ENCODE measurements at places on chromosomes 11 and 22. TPM values are rescaled to one million over a fixed set of nuclear protein-coding genes. Genes with fewer than 3 reads are reported as not detected.

GRCh38 chr11:69344570-69345145 is 50.7 kb downstream of the MYEOV start:
- no peak overlapping the region for H3K27ac ChIP-seq
- no peaks in the 10 kb centered on the region for H3K4me1 ChIP-seq
- peaks cover 1% of the 10 kb centered on the region for H3K36me3 ChIP-seq
- no peak overlapping the region for H3K4me3 ChIP-seq
- DNase-seq, result no peak

- no peaks in the 10 kb centered on the region for H3K36me3 ChIP-seq
- DNase-seq, result no peak
- peaks cover 15% of the 10 kb centered on the region for H3K27me3 ChIP-seq
- H3K4me1 ChIP-seq, result no peaks in the 10 kb centered on the region
Measured at GRCh38 chr22:26318975-26319374, 110.1 kb upstream of the ASPHD2 start.

HSPB2 gene
- not detected for total RNA-seq

GRCh38 chr11:126772267-126772666 is 228.3 kb downstream of the KIRREL3 start:
- no peaks in the 10 kb centered on the region for H3K36me3 ChIP-seq
- H3K4me1 ChIP-seq, result no peaks in the 10 kb centered on the region
- H3K27me3 ChIP-seq, result no peaks in the 10 kb centered on the region
- H3K4me3 ChIP-seq, result no peak overlapping the region

ELF5 gene
- total RNA-seq, result not detected

DNA sequence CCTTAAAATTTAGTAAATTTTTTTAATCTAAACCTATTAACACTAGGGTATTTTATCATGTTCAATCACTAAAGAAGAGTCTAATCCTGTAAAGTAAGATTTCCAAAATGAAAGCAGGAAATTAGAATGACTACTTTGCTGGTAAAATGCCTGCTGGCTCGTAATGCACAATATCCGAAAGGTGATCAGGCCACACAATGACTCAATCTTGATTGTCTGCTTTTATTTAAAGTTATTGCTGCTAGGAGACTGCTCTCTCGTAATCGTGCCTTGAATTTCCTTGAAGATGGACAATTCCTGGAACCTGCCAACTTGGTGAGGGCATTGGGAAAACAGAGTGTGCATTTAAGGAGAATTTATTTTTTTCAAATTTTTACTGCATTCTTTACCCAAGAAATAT is 1786.5 kb upstream of the RAG2 start:
- H3K27ac ChIP-seq, result no peak overlapping the region
- H3K4me1 ChIP-seq, result no peaks in the 10 kb centered on the region
- no peak overlapping the region for H3K4me3 ChIP-seq
- DNase-seq, result no peak
- no peaks in the 10 kb centered on the region for H3K36me3 ChIP-seq
- H3K27me3 ChIP-seq, result no peaks in the 10 kb centered on the region

FGF3 gene
- total RNA-seq, result not detected

GRCh38 chr11:120632579-120632978 is 121.0 kb downstream of the GRIK4 start:
- H3K27me3 ChIP-seq, result peaks cover 7% of the 10 kb centered on the region
- H3K27ac ChIP-seq, result no peak overlapping the region
- H3K4me1 ChIP-seq, result no peaks in the 10 kb centered on the region
- H3K4me3 ChIP-seq, result no peak overlapping the region
- no peaks in the 10 kb centered on the region for H3K36me3 ChIP-seq

ST14 gene
- 23.9 TPM for total RNA-seq

DNA sequence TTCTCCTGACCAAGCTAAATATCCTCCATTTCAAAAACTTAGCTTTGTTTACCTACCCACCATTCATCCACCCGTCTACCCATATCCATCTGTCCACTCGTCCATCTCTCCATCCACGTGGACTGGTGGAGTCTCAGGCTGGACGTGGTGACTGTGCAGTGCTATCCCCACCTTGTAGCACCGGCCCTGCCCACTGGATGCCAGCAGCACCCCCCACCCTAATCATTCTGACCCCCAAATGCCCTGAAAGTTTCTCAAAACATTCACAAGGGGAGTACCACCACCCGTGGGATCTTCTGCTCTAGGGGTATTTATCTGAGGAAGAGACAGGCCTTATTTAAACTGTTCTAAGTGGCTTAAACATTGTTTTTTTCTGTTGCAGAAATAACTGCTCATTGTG is 206.4 kb downstream of the TBC1D22A start:
- no peak overlapping the region for H3K4me3 ChIP-seq
- no peak for DNase-seq
- H3K36me3 ChIP-seq, result peaks cover 47% of the 10 kb centered on the region
- H3K27me3 ChIP-seq, result no peaks in the 10 kb centered on the region

GNAZ gene
- 9.3 TPM for total RNA-seq

DNA sequence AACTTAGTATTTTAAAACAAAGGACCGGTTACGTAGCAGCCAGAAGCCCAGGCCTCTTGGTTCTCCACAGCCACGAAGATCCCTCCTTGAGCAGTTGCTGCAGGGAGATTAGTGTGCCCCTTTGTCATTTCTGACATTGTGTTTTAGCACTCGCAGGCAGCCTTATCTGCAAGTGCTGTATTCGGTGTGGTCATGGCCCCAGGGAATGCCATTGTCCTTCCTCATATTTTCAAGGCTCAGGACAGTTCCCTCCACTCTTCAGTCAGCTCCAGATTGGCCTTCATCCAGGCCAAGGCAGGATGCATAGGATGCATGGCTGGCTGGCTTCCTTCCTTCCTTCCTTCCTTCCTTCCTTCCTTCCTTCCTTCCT is 88.5 kb downstream of the ZBTB16 start:
- H3K4me3 ChIP-seq, result no peak overlapping the region
- no peaks in the 10 kb centered on the region for H3K36me3 ChIP-seq
- H3K27me3 ChIP-seq, result peaks cover 2% of the 10 kb centered on the region
- peaks cover 34% of the 10 kb centered on the region for H3K4me1 ChIP-seq

PYGM gene
- total RNA-seq, result 4.8 TPM

DNA sequence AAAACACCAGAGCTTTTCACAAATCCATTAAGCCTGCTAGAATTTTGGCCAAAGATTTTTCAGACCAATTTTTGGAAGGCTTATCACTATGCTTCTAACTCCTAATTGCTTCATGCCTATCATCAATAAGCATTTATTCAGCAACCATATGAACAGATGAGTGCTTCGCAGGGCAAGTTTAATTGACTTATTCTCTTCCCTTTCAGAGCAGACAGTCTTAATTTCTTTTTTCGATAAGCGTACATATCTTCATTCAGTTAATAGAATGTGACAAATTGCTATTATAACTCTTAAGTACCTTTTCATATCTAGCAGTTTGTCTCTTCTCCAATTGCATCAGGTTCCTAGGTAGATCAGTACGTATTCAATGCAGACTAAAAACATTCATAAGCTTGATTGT is 298.4 kb upstream of the ANO5 start:
- H3K4me3 ChIP-seq, result no peak overlapping the region
- no peaks in the 10 kb centered on the region for H3K27me3 ChIP-seq
- H3K4me1 ChIP-seq, result no peaks in the 10 kb centered on the region

CNGA4 gene
- 0.22 TPM for total RNA-seq

DNA sequence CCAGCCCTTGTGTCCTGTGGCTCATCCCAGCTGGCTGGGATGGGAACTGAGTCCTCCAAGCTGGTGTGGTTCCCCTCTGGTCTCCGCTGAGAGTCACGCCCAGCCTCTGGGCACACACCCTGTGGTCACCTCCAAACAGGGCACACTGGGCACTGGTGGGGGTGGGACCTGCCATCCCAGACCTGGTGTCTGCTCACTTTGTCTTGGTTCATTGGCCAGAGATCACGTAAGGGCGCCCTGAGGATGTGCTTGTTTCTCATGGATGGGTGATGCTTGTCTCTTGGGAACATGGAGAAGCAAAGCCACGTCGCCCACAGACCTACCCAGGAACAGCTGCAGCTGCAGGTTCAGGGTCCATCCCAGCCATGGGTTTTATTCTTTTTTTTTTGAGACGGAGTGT is 43.1 kb downstream of the LRP5 start:
- no peak overlapping the region for H3K4me3 ChIP-seq
- no peak for DNase-seq
- no peak overlapping the region for H3K27ac ChIP-seq

GRCh38 chr11:15045209-15045608 is 28.2 kb upstream of the CALCB start:
- no peaks in the 10 kb centered on the region for H3K36me3 ChIP-seq
- peaks cover 19% of the 10 kb centered on the region for H3K27me3 ChIP-seq
- no peaks in the 10 kb centered on the region for H3K4me1 ChIP-seq
- H3K27ac ChIP-seq, result no peak overlapping the region
- H3K4me3 ChIP-seq, result no peak overlapping the region

DNA sequence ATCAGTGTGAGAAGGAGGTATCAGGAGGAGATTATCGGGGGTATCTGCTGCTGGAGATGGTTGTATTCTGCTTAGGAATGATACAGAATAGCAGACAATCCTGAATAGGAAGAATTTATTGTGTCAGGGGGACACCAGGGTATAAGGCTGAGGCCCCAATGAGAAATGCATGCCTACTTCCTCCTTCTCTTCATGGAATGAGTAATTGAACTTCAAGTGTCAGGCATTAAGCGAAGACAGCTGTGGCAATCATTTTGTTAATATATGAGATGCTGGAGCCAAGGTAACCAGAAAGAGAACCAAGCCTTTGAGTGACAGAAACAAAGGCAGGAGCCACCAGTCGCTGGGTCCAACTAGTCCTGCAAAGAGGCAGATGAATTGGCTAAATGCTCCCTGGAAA is 49.1 kb downstream of the KIRREL3 start:
- H3K27me3 ChIP-seq, result peaks cover 1% of the 10 kb centered on the region
- no peak overlapping the region for H3K4me3 ChIP-seq
- H3K27ac ChIP-seq, result no peak overlapping the region
- H3K36me3 ChIP-seq, result no peaks in the 10 kb centered on the region
- no peak for DNase-seq

DNA sequence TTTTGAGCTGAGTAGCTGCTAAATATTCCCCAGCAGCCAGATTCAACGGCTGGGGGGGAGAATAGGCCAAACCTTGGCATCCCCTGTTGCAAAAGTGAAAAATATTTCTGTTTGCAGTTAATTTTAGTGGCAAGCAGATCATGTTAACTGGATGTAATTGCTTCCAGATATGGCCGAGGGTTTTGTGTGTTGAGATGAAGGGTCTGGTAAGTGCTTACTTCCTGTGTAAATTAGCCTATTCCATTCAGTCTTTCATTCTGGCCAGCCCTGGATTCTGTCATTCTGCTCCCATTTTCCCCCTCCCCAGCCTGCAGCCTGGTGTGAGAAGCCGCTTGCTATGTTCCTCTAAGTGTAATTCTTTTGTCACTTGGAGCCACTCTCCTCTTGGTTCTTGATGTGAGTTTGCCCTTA is 17.4 kb downstream of the ZBTB16 start:
- H3K27me3 ChIP-seq, result peaks cover 39% of the 10 kb centered on the region
- H3K36me3 ChIP-seq, result no peaks in the 10 kb centered on the region
- no peak overlapping the region for H3K27ac ChIP-seq

GRCh38 chr11:119756169-119756865 is 27.3 kb upstream of the NECTIN1 start:
- H3K4me3 ChIP-seq, result no peak overlapping the region
- H3K36me3 ChIP-seq, result no peaks in the 10 kb centered on the region
- DNase-seq, result no peak
- H3K27me3 ChIP-seq, result peaks cover 9% of the 10 kb centered on the region

GRCh38 chr11:114085965-114086793 is 26.7 kb downstream of the ZBTB16 start:
- H3K36me3 ChIP-seq, result no peaks in the 10 kb centered on the region
- no peak for DNase-seq
- H3K27ac ChIP-seq, result no peak overlapping the region
- H3K27me3 ChIP-seq, result peaks cover 23% of the 10 kb centered on the region
- peaks cover 12% of the 10 kb centered on the region for H3K4me1 ChIP-seq
- H3K4me3 ChIP-seq, result no peak overlapping the region

GRCh38 chr11:65298131-65298535 is 16.5 kb upstream of the CDC42EP2 start:
- H3K27ac ChIP-seq, result no peak overlapping the region
- H3K36me3 ChIP-seq, result peaks cover 56% of the 10 kb centered on the region
- no peak for DNase-seq
- H3K4me3 ChIP-seq, result no peak overlapping the region
- H3K4me1 ChIP-seq, result no peaks in the 10 kb centered on the region

CCT8L2 gene
- total RNA-seq, result not detected

DNA sequence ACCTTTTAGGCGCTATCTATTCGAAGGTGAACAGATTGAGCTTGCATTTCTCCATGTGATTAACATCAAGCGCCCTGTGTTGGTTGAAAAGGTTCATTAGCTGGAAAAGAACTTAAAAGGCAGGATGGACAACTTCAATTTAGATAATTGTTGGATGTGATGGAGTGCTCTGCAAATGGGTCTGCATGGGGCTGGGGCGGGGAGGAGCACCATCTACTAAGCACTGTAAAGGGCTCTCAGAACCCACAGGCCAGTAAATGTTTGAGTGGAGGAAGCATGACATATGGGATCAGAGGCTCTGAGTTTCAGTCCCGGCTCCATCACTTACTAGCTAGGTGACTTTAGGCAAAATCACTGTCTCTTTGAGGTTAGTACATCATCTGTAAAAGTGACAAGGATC is 28.2 kb downstream of the ARL14EP start:
- H3K4me3 ChIP-seq, result no peak overlapping the region
- peaks cover 2% of the 10 kb centered on the region for H3K4me1 ChIP-seq
- H3K36me3 ChIP-seq, result no peaks in the 10 kb centered on the region
- DNase-seq, result no peak

HOATZ gene
- total RNA-seq, result not detected

KRTAP5-2 gene
- total RNA-seq, result not detected

GAL gene
- total RNA-seq, result not detected

SLC17A6 gene
- not detected for total RNA-seq

DNA sequence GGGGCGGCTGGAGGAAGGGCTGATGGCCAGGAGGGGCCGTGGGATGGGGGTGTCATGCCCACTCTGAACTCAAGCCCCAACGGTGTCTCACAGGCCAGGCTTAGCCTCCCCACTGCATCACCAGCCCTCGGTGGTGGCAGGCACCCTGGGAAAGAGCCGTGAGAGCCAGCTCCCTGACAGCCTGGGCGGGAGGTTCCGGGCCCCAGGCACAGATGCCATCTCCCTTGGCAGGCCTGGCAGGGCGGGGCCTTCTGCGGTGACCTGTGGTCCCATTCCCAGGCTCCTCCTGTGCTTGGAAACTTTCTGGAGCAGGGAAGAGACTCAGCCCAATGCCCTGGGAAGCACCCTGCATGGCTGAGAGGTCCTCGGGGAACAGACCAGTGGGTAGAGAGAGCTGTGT is 4.8 kb downstream of the PHLDA2 start:
- H3K36me3 ChIP-seq, result no peaks in the 10 kb centered on the region
- H3K27me3 ChIP-seq, result peaks cover 17% of the 10 kb centered on the region
- H3K27ac ChIP-seq, result no peak overlapping the region
- no peak for DNase-seq
- H3K4me1 ChIP-seq, result peaks cover 7% of the 10 kb centered on the region

DNA sequence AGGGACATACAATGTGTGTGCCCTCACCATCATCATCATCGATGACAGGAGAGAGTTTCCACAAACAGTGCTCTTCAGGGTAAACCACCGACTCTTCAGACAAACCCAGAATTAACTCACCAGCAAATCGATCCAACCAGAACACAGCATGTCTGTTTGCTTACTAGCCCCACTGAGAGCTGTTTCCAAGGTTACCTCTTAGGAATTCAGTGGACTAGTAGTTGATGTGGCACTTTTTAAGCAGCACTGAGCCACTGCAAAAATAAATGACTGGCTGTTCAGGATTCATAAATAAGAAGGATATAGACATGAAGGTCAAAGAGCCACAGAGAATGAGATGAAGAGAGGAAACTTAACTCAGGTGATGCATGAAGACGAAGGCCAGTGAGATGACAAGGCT is 83.1 kb downstream of the PARVA start:
- no peak overlapping the region for H3K27ac ChIP-seq
- no peaks in the 10 kb centered on the region for H3K36me3 ChIP-seq
- H3K27me3 ChIP-seq, result no peaks in the 10 kb centered on the region
- no peaks in the 10 kb centered on the region for H3K4me1 ChIP-seq
- no peak for DNase-seq

- peaks cover 6% of the 10 kb centered on the region for H3K36me3 ChIP-seq
- H3K27ac ChIP-seq, result peak overlapping the region; percentile 54
- no peak overlapping the region for H3K4me3 ChIP-seq
- no peaks in the 10 kb centered on the region for H3K27me3 ChIP-seq
Measured at GRCh38 chr11:3942956-3943497, 87.6 kb downstream of the STIM1 start.

Measured in activated B cell treated with CpG ODN at 0.5 μM for 24 hours (primary cell).